RPMI7951 (cell line): ENCODE measurements at places on chromosomes 4 and X.

- DNase-seq = no peak
Measured at GRCh38 chr4:57655342-57655741, 545.2 kb upstream of the IGFBP7 start.

DNA sequence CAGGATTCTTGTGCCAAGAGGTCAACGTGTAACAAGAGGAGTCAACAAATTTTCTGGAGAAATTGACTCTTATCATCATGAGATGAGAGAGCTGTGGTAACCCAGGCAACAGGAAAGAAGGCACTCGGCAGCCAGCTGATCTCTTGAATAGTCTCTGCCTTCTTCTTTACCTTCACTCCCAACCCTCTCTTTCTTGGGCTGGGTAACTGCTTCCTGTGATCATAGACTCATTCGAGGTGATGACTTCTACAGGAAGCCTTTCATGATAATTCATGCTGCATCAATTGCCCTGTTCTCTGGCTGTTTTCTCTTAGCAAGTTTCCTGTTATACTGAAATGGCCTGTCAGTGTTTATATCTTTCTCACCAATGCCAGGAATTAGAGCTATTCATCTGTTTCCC, 70.8 kb upstream of the FSTL5 start:
- no peak for DNase-seq

GRCh38 chr4:156053174-156053573, 99.5 kb upstream of the CTSO start:
- DNase-seq = no peak

DNA sequence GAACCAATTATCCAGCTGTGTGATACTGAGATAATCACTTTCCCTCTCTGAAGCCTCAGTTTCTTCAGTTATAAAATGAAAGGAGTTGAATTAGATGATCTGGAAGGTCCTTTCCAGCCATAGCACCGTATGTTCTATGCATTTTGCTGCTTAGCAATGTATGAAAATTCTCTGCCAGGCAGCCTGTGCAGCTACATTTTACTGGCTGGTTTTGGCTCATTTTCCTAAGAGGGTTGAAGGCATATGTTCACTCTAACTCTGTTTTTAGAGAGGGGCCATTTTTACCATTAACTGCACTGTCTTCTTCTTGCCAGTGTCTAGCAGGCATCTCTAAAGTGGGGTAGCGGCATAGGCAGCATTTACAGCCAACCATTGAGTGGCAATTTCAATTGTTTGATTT, 26.1 kb downstream of the TRPC5 start:
- DNase-seq = no peak

DNA sequence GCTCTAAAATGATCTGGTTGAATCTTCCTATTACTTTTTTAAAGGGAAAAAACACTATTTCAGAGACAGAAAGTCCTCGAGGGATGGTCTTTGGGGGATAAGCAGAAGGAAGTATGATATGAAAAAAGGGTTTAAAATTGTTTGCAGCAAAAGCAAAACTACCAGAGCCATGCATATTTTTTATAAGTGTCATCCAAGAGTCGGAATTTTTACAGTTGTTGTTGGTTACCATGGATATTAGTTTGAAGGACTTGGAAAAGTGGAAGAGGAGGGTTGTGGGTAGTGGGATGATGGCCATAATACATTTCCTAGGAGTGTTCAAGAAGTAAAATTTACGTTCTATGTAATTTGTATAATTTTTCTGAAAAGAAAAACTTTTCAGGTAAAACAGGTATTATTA, 134.4 kb downstream of the PCDH7 start:
- no peak for DNase-seq

- no peak for DNase-seq
Measured at GRCh38 chr4:13541720-13542576, 2.4 kb downstream of the NKX3-2 start.

DNA sequence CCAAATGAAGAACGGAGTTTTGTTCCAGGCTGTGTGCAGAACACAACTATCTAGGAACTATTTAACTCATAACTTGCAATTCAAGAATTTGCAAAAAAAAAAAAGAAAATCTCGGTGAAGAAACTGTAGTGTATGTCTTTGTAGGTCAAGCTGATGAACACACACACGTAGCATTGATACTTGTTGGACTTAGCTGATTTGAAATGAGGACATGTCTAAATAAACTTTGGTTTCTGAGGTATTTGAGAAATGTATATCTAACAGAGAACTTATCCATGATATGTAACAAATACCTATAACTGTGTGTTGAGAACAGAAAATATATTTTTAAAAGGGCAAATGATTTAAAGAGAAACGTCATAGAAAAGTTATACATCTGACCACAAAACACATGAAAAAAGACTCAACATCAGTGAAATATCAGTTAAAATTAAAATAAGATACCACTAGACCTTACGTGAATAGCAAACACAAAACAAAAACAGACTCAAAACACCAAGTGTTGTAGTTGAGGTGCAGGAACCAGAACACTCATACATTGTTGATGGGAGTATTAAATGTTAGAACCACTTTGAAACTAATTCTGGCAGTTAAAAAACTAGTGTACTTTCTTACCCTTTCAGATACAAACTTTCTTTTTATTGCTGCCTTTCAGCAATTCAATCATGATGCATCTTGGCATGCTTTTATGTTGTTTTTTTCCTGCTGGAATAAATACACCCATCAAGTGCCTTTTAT, 1535.8 kb upstream of the PCDH10 start:
- no peak for DNase-seq

- no peak for DNase-seq
Measured at GRCh38 chrX:112008724-112009123, 73.9 kb downstream of the TRPC5 start.

DNA sequence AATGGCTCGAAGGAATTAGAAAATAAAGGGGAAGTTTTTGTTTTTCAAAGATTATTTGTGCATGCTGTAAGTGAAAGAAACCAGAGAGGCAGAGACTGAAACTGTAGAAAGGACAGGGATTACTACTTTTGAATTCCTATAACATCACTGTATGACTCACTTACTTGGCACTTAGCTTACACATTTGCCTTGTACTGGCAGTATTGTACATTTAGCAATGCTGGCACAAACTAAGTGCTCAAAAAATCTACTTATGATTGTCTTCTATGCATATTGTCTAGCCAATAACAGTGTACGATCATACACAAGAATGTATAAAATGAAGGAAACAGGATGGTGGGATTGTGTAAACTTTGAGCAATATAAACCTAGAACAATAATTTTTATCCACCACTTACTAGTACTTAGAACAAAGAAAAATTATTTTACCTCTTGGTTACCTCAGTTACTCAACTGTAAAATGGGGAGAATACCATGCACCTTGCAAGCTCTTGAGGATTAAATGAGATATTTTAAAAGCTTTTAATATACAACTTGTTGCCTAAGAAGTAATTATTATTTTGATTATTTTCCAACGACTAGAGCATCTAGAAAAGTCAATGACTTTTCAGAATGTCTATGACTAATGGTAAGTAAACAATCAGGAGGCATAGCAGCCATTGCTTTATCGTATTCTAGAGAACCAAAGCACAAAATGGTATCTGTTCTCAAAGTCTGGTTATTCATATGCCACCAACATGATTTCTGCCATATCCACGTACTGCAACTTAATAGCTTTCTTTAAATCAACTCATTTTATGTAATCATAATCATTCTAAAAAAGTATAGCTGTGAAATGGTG, 4.7 kb downstream of the FAM120C start:
- peak; percentile 73 for DNase-seq

- peak; percentile 38 for DNase-seq
Measured at GRCh38 chr4:165627128-165627527, 245.9 kb upstream of the TLL1 start.

GRCh38 chr4:124104101-124104500, 608.4 kb downstream of the ANKRD50 start:
- peak; percentile 95 for DNase-seq

GRCh38 chr4:27701606-27702005, 841.0 kb downstream of the STIM2 start:
- no peak for DNase-seq

DNA sequence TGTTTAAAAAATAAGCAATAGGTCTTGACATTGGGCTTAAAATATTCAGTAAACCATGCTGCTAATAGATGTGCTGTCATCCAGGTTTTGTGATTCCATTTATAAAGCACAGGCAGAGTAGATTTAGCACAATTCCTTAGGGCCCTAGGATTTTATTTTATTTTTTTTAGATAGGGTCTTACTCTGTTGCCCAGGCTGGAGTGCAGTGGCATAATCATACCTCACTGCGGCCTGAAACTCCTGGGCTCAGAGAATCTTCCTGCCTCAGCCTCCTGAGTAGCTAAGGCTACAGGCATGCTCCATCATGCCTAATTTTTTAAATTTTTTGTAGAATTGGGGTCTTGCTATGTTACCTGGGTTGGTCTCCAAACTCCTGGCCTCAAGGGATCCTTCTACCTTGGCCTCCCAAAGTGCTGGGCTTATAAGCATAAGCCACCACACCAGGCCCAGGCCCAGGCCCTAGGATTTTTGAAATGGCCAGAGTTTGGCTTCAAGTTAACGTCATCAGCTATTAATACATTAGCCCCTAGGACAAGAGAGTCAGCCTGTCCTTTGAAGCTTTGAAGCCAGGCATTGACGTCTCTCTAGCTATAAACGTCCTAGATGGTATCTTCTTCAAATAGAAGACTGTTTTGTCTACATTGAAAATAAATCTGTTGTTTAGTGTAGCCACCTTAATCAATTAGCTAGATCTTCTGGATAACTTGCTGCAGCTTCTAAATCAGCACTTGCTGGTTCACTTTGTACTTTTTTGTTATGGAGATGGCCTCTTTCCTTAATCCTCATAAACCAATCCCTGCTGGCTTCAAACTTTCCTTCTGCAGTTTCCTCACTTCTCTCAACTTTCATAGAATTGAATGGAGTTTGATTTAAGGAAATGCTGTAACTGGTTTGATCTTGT, 35.8 kb downstream of the EIF2S3 start:
- no peak for DNase-seq

DNA sequence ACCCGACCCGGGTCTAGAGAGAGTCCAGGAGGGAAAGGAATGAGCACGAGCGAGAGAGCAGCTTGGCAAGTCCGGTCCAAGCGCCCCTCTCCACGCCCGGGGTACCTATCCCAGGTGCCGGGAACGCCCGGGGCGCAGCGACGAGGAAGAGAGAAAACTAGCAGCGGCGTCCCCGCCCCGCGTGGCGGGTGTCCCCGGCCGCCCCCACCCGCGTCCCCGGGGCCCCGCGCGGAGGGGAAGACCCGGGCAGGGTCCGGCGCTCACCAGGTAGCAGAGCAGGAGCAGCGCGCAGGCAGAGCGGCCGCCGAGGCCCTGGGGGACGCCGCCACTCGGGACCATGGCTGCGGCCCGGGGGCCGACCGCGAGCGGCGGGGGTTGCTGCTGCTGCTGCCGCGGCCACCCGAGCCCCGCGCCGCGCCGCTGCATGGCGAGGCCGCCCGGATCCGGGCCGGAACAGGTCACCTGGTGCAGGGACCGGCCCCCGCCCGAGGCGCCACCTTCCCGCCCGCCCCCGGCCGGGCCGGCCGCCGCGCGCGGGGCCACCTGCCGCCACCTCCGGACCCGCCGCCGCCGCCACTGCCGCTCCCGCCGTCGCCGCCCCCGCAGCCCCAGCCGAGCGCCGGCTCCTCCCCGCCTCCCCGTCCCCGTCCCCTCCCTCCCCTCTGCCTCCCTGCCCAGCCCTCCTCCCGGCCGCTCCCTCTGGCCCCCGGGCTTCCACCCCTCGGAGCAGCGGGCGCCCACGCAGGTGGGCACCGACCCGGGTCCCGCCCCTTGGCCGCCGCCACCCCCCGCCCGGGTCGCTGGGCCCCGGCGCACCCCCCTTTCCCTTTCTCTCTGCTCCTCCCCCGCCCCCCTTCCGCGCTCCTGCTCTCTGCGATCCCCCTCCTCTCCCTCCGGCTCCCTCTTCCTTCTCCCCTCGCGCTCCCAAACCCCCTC, at the start of gene SEL1L3:
Gene SEL1L3, minus strand, starts transcription at position 578 of the 936 bp plus-strand sequence. Its CDS starts 152 bp downstream, at position 426.
- no peak for DNase-seq

DNA sequence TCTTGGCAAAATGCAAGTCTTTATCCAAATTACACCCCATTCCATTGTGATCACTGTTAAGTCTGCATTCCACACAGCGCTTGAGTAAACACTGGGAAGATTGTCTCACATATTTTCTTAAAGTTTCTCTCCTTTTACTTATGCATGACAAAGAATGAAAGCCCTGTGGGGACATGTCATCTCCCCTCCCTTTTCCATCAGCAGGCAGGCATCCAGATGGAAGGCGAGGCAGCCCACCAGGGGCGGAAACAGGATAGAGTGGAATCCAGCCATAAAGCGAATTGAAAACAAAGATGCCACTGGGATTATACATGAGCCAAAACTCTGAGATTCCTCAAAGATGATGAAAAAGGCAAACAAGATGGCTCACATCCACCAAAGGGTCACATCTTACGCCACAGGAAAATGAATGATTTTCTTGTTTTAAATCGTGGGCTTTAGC, 78.2 kb downstream of the AFAP1 start:
- peak; percentile 81 for DNase-seq

DNA sequence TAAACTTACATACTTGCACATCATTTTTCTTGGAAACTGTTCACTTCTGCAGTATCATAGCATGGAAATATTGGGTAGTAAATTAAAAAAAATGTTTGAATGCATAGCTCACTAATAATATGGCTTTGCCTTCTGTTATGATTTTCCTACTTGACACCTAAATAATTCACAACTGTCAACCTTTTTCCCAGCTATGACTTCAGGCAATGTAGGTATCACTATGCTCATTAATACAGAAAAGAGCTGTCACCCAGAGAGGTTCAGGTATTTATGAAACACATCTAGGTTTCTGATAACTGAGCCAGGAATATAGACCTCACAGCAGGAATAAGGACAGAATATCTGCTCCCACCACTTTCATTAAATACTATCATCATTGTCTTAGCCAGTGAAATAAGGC, 289.5 kb downstream of the ACTRT1 start:
- no peak for DNase-seq

DNA sequence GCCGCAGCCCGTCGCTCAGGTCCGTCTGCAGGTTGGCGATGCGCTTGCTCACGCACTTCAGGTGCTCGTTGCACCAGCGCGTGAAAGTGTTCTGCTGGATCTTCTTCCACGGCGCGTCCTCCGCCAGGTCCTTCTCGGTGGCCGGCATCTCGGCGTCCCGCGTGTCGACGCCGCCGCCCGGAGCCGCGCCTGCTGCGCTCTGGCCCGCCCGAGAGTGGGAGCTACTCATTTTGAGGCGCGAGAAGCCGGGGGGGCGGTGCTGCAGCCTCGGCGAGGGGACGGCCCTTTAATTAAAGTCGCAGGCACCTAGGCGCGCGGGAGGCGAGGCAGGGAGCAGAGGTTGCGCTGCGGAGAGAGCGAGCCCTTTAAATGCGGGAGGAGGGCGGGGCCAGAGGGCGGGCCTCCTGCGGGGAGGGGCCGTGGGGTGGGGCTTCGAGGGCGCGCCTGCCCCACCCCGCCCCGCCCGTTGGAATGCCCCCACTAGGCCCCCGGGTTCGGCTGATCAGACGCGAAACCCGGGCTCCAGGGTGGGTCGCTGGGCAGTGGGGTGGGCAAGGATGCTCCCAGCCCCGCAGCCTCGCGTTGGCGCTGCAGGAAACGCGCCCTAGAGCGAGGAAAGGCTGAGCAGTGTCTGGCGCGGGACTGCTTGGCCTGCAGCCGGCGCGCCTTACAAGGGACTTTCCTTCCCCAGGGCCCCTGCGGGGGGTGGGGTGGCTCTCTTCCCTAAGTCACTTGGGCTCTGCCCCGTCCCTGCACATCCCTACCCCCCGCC, 3.2 kb downstream of the FLNA start:
- peak; percentile 90 for DNase-seq
